ENCODE measurements at places on chromosomes 6 and 20.

DNA sequence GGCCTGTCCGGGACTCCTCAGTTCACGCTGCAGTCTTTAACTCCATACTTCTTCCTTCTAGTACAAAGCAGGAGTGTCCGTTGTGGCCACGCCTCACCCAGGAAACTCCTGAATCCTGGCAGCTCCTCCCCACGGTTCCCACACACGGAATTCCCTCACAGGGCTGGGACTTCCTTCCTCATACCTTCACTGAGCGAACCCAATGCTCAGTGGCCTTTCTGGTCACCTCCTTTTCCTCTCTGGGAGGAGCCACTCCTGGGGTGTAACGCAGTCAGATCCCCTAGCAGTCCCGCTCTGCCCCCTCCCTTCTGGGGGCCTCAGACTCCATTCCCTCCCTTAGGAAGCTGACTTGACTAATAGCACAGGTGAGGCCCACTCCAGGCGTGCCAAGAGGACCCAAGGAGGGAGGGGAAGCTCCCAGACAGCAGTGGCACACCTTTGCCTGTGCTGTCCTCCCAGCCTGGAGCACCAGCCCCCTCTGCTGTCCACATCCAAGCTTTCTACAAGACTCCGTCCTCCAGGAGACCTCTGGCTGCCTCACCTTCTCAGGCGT, at the start of gene SLC52A3:
SLC52A3 (minus strand) TSS at position 75 of the 553 bp plus-strand sequence. CDS start 2,726 bp downstream, outside the sequence.
- DNase-seq = no peak

DNA sequence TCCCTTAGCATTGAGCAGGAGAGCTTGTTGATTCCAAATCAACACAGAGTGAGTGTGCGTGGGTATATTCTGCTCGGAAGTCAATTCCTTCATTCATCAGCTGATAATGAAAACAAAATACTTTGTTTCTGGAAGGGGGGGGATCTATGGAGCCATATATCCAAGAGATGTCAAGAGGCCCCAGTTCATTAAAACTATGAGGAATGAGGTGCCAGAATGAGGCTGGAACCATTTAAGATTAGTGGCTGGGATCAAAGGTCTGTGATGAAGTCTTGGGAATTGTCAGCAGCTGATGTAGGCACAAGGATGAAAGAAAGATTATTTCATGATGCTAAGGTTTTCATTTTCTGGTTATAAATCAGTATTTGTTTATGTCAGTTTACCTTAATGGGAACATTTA, 30.5 kb upstream of the PLEKHG1 start:
- no peak for DNase-seq

DNA sequence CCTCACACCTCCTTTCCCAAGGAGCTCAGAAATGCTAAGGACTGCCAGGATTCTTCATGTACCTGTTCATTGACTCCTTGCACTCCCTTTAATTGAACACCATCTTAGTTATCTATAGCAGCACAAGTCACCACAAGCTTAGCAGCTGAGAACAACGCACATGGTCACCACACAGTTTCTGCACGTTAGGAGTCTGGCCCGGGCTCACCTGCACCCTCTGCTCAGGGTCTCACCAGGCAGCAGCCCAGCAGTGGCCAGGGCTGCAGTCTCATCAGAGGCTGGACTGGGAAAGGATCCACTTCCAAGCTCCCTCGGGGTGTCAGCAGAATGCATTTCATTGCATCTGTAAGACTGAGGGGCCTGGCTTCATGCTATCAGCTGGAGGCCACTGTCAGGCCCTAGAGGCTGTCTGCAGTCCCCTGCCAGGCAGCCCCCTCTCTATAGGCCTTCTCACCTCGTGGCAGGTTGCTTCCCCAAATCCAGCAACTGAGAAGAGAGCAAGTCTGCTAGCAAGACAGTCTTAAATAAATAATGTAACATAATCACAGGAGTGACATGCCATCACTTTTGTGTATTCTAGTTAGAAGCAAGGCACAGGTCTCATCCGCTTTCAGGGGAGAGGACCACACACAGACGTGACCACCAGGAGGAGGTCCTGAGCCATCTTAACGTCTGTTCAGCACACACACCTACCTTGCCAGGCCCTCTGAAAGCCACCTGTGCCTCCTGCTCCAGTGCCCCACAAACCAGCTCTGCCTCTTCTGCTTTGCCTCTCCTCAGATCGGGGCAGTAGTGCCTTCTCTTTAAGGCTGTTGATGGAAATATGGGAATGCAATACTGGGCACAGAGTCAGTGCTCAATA, 165.2 kb upstream of the CST7 start:
- no peak for DNase-seq

GRCh38 chr6:27806981-27807440, 105.2 kb downstream of the OR2B2 start:
- no peak for DNase-seq

DNA sequence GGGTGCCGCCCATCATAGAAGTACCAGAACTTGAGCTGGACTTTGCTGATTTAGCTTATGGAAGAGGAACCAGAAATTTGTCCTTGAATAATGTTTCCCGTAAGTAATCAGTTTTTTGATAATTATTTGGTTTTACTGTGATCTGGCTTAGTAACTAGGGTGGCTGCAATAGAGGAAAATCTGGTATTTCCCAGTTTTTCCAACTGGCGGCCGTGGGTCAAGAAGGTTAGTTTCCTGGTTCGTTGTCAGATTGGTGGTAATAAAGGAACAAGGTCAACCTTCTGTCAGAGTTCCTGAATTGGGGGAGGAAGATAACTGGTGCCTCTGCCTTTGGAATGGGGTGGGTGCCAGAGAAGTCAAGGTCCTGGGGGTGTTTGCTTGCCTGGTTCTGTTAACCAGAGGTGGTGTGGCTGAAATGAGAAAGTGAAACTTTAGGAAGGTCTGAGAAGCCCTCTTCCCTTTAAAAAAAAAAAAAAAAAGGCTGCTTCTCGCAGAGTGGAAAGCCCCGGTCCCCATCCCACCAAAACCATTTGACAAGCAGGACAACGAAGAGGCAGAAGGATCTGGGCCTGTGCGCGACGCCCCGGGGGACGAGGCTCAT, at the start of gene CALHM6:
CALHM6 (plus strand) TSS at position 45 of the 601 bp plus-strand sequence; CDS start at position 600, 555 bp downstream.
- no peak for DNase-seq

- DNase-seq = no peak
These were observed 34.2 kb downstream of the PTPRA start for GRCh38 chr20:2907519-2907918.

- no peak for DNase-seq
These were observed 121.4 kb upstream of the ARMC2 start for GRCh38 chr6:108726726-108727339.
